Activated CD4-positive, alpha-beta T cell treated with anti-CD3 and anti-CD28 coated beads for 1 hour (primary cell): ENCODE measurements at places on chromosomes 12 and 14.

GRCh38 chr12:13030541-13031291 lies 13.5 kb upstream of the FAM234B start:
- no peak for DNase-seq

- no peak for DNase-seq
These were observed 111.9 kb downstream of the CCDC60 start for GRCh38 chr12:119446459-119446858.

DNA sequence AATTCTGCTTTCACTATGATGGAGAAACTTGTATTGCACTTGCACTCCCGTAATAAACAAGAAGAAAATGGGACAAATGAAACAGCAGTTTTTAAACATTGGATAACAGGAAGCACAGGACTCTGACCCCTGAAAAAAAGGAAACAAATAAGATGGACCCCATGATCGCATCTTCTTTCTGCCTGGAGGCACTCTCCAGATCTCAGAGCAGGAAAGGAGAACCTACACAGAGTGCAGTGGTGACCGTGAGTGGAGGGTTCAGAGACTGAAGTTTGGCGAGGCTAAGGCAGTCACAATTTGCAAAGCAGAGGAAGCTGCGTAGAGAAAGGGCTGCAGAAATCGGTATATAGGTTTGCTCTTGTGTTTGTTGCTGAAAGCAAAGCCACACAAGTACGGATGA lies 6.1 kb upstream of the FGF6 start:
- DNase-seq: no peak

DNA sequence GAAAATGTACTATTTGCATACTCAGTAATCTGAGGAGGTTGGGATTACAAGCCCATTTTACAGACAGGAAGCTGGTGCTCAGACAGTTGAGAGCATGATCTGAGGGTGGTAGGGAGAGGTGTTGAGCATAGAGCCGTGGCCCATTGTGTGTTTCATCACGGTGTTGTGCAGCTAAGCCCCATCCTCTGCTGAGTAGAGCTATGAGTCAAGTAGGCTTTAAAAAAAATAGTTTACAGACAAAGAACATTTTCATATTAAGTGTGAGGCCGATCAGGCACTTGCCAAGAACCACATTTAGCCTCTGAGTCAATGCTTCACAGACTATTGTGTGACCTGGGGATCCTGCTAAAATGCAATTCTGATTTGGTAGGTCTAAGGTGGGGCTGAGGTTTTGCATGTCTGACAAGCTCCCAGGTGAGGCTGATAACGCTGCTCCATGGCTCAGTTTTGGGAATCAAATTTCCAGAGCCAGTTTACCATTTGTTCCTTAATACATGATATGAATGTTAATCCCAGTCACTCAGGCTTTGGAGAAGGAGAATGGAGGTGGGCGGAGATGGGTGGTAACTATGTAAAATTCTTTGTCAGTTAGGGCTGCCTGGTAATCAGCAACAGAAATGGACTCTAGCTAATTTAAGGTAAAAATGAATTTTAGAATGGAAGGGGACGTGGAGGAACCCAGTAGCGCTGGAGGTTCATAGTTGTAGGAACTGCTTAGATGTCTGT lies 22.2 kb downstream of the ZNF664 start:
- no peak for DNase-seq

DNA sequence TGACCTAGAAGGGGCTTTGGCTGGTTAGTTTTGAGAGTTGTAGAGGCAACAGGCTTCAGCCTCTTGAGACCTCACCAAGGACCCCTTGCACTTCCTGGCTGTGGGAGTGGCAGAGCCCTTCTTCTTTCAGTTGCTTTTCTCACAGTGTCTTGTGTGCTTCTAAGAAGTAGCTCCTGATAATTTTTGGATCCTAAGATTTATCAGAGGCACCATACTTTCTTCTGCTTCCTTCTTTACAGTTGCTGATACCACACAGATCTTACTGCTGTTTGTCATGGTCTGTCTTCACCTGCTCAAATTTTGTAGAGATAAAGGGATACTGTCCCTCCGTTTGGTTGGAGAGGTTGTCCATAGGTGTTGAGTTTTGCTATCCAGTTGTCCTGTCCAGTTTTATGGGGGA lies 33.8 kb downstream of the VRK1 start:
- no peak for DNase-seq

DNA sequence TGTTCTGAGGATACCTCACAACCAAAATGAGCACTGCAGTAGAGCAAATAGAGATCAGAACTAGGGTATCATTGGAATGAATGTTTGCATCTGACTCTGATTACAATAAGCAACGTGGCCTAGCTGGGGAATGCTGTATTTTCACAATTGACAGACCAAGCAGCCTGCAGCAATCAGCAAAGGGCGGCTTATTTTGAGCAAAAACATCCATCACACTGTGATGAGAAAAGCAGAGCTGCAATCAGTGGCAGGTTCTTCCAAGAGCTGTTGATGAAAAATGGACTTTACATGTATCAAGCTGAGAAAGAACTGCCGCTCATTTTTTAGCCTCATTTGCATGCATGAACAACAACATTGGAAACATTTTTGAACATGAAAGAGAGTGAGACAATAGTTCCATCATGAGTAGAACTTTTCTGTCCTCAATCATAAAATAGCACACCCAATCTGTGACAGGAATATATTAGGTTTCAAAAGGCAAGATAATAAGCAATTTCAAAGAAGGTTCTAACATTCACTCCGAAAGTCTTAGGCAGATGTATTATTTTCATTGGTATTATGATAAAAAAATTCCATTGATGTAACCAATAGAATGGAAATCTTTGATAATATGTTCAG lies 249.7 kb upstream of the FBXO33 start:
- no peak for DNase-seq

GRCh38 chr14:54369343-54369742 lies 27.5 kb upstream of the CDKN3 start:
- no peak for DNase-seq

GRCh38 chr12:132544080-132544397 lies 54.1 kb downstream of the FBRSL1 start:
- no peak for DNase-seq

DNA sequence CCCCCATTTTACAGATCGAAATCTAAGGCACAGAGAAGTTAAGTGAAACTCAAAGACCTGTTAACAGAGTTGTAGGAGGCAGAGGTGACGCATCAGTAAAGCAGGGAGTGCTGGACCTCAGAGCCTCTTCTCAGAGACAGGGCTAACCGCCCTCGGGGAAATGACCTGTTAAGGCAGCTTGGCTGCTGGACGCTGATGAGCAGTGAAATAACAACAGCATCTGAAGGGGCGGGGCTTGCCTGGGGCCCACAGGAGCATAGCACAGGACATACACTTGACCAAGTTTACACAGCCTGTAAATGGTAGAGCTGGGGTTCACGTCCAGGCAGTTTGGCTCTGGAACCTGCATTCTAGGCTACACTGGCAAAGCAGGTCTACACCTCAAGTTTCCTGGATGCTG lies 39.3 kb downstream of the LRTM2 start:
- DNase-seq: no peak

DNA sequence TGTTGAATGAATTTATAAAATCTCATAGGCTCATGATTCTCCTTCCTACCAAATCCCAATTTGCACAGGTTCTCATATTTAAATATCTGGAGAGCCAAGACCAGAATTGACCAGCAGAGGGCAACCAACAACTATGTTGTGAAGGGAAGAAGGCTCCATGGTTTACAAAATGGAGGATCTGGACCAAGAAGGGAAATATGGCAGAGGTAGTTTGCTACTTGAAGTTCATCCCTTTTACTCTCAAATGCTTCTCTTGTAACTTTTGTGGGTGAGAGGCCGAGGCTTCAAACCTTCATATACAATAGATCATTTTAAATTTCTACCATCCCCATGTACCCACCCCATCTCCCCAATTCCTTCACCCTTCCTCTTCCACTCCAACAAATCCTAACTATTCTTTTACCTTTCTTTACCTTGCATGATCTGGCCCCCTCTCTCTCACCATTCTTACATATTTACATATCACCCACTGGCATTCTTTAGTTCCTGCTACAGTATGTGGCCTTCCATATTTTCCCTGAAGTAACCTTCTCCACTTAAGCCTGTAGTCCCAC lies 3.8 kb upstream of the SMARCC2 start:
- peak; percentile 41 for DNase-seq

DNA sequence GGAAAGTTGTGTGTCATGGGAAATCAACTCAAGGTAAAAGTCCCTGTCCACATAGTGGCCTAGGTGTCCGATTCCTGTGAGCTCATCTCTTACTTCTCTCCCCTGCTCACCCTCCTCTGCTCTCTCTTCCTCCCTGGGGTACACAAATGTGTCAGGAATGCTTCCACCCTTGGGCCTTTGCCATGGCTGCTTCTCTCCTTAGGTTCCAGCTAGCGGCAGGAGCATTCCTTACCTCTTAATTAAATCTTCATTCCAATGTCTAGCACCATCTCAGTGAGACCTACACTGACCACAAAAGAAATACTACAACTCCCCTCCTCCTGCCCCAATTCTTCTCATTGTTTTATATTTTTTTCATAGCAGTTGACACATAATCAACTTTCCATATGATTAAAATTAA lies 298.6 kb downstream of the PDZRN4 start:
- no peak for DNase-seq

DNA sequence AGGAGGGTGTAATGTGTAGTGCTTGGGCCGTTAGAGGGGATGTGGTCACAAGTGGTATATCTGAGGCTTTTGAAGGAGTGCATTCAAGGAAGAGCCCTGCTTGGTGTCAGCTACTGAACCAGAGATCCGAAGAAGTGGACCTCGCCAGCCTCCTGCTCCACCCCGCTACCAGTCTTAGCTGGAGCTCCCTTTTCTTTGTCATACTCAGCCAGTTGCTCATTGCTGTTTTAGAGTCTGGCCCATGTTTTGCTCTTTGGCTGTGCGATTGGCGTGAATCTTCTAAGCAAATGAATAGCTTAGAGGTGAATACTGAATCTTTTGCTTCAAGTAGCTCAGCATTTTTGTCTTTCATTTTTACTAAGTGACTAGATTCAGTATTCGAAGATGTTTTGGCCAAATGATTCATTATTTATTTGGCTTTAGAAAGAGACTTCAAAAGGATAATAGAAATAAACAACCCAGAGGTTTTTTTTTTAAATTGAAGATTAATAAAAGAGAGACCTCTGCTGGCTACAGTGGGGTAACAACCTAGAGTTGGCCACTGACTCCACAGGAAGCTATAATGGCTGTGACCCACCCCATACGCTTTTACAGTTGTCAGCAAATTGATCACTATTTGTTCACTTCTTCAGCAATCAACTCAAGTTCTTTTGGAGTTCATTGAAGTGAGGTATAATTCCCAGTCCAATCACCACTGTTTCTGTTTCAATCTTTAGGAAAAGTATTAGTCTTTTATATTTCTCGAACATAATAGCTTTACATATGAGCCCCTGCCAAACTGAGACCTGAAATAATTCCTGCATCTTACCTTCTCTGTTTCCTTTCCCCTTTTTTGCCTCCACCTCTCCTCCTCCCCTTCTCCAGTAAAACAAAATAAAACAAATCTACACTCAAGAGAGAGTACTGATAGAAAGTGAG lies 19.9 kb downstream of the CDKN1B start:
- no peak for DNase-seq

DNA sequence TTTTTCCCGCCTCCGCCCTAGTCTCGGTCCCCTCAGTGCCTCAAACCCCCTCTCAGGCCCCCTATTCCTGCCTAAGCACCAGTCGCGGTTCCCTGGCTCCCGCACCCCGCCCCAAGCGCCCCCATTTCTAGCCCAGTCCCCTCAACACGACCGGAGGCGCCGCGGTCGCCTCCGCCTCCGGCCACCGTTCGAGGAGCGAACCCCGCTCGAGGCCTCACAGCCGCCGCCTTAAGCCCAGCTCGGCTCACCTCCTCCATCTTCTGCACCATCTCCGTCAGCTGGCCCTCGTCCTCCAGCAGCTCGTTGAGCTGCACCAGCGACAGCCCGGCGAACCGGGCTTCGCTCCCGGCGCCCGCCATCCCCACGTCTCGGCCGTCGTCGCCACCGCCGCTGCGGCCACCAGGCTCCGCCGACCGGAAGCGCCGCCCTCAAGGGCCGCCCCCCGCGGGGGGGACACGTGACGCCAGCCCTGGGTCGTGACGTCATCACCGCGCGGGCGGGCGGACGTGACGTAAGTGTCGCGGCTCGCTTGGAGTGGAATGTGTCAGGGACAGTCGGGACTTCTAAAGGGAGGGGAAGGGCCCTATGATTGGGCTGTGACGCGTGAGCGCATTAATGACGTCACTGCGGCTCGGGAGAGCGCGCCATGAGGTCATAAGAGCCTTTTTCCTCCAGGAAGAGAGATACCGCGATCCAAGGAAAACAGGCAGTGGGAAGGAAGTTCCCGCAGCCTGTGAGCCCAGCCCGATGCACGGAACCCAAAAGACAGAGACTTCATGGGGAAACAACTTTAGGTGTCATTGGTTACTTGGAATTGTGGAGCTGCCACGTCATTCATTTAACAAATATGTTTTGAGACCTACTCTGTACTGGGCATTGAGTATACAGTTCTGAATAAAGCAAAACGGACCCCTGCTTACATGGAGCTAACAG lies at the start of gene VPS37B:
VPS37B (minus strand) TSS at position 421 of the 933 bp plus-strand sequence; CDS start at position 359, 62 bp downstream.
- DNase-seq: peak; percentile 86

- DNase-seq: no peak
These were observed 12.0 kb upstream of the SLCO1B3 start for GRCh38 chr12:20798554-20798953.

DNA sequence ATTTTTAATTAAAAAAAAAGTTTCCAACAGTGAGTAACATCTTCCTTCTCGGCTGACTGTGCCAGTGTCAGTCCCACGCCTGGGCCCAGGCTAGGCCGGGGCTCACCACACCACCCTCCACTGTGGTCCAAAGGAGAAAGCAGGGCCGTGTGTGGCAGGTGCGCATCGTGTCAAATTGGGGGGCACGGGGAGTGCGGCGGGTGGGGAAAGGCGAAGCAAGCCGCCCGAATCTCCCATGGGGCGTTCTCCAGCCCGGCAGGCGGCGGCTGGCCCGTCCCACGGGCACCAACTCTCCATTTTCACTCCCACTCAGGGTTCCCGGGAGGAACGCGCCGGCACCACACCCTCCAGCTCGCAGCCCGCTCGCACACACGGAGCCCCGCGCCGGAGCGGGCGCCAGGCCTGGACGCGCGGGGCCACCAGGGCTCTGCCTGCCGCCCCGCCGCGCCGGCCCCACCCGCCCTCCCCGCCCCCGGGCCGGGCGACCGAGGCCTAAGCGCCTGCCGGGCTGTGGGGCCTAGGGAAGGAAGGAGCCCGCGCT lies 604 bp downstream of the EEA1 start:
- peak; percentile 44 for DNase-seq

DNA sequence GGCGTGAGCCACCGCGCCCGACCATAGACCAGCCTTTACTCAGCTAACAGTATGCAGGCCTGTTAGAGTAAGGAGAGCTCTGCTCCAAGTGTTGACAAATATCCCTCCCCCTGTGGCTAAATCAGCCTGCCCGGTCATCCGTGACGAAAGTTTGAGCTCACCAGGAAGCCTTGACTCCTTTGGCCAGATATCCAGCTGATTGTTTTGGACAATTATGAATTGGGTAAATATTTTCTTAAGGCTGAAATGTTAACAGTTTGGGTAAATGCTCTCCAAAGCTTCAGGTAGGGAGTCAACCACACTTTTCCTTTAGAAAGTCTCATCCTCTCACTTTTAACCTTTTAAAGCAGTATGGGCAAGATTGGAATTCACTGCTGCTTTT lies 157.9 kb downstream of the PAWR start:
- no peak for DNase-seq

GRCh38 chr14:74148705-74149104 lies 63.9 kb downstream of the LIN52 start:
- no peak for DNase-seq

GRCh38 chr12:6285063-6285477 lies 25.4 kb upstream of the PLEKHG6 start:
- DNase-seq: peak; percentile 32
